ENCODE measurements at places on chromosomes 11 and 22. TPM values are rescaled to one million over a fixed set of nuclear protein-coding genes. Genes with fewer than 3 reads are reported as not detected.

GRCh38 chr11:9601876-9602199 is 28.4 kb downstream of the WEE1 start:
- no peak for DNase-seq

DNA sequence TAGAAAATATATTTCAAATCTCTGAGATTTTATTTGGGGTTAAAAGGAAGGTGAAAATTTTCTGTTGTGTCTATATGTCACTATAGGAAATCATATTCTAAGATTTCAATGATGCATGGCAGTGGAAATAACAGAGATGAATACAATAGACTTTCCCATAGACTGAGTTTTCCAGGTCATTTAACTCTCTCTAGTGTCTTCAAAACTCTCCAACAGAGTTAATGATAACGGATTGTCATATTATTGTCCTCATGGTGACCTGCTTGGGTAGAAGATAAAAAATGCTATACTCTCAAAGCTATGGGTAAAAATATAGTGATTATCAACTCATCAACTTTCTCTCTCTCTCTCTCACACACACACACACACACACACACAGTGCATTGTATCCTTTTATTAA is 312.9 kb downstream of the CNTN5 start:
- no peak for DNase-seq

DNA sequence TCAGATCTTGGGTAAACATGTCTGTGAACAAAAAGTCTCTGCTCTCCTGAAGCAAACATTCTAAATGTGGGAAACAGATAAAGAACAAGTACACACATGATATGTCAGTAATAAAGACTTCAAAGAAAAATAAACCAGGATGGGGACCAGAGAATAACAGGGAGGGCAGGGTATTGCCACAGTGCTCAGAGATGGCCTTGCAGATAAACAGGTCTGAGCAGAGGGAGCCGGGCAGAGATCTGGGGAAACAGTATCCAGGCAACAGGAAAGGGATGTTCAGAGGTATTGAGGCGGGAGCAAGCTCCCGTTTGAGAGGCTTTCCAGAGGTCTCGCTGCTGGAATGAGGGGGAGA is 2.9 kb downstream of the CCDC86 start:
- DNase-seq, result no peak

DNA sequence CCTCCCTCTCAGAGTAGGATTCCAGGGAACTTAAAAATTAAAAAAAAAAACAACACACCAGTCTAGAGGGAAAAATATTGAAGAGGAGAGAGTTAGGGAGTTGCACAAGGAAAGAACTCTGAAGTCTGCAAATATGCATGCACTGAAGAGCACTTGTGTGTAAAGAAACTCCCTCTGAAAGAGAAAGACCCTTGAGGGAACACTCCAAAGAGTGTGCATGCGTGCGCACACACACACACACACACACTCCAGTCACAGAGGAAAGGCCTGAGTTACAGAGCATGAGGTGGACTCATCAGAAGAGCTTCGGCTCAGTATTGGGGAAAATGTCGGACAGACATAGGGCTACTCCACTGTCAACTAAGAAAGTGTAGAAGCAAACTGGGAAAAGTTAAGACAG is 30.1 kb downstream of the GGTLC2 start:
- DNase-seq, result no peak

- peak; percentile 25 for DNase-seq
These were observed 27.3 kb downstream of the HSPA8 start for GRCh38 chr11:123034597-123034996.

DNA sequence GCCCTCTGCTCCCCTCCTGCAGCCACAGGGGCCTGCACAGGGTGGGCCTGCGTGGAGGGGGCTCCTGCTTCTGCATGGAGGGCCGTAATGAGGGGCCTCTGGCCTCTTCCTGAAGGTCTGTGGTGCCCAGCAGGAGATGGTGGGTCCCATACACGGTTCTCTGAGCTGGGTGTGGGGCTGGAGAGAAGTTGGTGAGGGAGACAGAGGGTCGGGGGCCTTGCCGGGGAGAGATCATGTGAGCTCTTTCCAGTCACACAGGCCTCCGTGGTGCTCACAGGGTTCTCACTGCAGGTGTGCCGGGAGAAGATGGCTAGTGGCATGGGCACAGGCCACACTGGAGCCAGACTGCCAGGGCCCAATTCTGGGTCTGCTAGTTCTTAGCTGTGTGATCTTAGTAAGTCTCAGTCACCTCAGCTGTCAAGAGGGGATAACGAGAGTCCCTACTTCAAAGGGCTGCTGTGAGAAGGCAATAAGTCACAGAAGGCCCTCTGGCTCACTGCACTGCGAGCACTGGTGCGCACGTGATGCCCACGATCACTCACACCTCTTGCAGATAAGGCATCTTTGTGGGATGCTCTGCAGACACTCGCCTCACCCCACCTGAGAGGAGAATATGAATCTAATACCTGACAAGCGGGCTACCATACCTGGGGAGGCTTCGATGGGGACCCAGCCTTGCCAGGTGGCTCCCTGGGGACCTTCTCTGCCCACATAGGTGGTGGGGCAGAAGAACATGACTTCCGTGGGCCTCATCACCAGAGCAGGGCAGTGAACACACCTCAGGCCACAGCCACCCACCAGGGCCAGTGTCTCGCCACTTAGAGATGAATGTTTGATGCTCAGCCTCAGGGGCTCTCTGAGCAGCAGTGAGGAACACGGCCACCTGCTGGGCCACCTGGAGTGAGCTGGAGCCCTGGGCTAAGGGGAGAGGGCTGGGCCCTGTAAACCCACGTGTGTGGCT is 14.5 kb downstream of the KCNC1 start:
- DNase-seq, result no peak

DNA sequence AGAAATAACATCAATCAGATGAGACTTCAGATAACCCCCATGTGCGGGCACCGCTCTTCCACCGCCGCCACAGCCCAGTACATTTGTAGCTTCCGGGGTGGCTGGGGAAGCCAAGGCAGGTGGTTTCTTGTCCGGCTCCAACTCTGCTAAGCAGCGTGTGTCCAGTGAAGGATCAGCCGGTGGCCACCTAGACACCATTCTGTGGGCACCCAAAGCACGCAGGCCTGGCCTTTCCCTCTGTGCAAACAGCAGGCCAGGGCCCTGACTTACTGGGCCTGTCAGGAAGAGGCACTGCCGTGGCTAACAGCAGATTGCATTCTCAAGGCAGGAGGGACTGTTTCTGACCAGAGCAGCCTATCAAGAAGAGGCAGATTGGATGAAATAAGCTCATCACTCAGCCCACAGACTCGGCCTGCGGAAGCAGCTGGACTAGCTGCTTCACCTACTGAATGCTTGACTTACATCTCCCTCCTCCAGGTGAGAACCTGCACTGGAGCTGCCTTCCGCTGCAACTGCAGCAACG is 74.8 kb downstream of the ETS1 start:
- DNase-seq, result no peak

- no peak for DNase-seq
These were observed 125.3 kb upstream of the C11orf58 start for GRCh38 chr11:16613262-16613511.

DNA sequence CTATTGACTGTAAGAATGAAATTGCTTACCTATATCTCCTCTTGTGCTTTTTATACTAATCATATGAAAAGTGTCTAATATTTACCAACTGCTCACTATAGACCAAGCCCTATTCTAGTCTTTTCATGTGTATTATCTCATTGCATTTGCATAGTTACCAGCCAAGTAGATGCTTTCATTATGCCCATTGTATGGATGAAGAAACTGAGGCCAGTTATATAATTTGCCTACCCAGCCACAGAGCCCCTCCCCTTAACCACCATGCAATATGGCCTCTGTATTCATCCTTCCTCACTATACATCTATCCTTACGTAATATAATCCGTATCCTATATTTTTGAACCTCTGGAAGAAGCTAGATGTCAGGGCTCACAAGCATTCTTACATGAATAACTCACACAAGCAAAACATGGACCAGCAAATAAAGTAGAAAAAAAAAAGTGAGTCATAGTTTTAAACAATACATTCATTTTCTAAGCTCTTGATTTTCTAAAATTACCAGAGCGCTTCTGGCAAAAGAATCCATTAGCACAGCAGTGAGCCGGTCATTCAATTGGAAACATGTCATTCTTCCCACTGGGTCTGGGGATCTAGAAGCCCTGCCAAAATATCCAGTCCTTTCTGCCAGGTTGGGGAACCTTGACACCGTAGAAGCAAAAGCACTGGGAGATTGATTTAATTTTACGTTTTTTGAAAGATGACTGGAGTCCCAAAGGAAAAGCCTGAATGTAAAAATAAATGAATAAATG is 80.0 kb downstream of the C11orf91 start:
- DNase-seq, result no peak

DNA sequence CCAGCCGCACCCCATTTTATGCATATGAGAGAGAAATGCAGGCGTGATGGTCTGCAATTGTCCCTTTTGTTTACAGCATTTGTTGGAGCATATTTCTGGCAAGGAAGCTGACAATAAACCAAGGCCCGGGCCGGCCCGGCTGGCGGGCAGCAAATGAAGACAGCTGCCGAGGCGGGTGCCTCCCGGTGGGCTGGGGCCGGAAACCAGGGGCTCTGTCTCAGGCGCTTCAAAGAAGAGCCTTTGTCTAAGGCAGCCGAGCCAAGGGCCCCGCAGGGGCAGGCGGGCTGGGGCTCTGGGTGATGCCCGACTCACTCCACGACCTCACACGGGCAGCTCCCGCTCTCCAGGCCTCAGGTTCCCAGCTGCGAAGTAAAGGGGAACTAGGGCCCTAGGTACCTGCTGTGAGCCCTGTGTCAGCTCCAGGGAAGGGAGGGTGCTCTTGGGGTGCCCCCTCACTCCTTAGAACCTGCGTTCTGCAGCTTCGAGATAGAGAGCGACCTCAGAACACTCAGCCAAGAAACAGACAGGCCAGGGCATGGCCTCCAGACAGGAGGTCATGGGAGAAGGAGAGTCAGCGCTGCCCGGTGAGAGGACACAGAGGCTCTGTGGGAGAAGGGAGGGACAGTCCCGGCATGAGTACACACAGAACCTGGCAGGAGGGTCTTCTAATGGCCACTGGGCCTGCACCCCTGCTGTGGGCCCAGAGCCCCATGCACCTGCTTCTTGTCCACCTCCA is 2.4 kb downstream of the LINC01488 start:
- no peak for DNase-seq

DNA sequence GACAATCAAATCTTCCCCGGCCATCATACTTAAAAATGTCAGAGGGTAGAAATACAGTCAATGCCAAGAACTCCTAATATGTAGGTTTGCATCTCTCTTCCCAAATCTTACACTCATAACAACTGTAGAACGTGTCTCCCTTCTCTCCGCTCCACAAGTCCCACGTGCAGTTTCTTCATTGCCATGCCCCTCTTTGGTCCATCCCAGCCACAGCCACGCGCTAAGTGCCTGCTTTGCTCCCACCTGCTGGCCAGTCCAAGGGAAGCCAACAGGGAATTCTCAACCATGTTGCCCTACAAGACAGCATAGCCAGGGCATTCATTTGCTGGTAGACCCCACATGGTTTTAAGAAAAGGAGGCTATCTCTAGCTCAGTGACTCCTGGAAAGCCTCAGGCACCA is 420.6 kb upstream of the ISX start:
- DNase-seq, result no peak

- DNase-seq, result peak; percentile 37
These were observed 19.2 kb downstream of the GLYATL1 start for GRCh38 chr11:58958500-58958899.

DNA sequence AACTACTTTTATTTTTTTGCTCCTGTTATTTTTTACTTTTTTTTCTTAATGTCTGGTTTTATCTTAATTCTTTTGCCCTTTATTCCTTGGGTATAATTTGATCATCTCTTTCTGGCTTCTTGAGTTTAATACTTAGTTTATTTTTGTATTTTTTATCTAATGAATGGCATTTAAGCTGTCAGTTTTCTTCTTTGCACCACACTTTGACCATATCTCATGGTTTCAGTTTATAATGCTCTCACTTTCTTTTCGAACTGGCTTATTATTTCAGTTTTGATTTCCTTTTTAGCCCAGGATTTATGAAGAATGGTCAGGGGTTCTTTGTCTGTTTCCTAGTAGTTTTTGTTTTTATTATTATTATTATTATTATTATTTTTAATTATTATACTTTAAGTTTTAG is 48.3 kb downstream of the QSER1 start:
- no peak for DNase-seq

GRCh38 chr11:122742301-122743018 is 86.9 kb downstream of the UBASH3B start:
- no peak for DNase-seq

GRCh38 chr11:62881579-62882430 is 1.1 kb downstream of the SLC3A2 start:
- peak; percentile 97 for DNase-seq

GRCh38 chr11:60852982-60853950 is 2.5 kb downstream of the PTGDR2 start:
- DNase-seq, result no peak

- no peak for DNase-seq
These were observed 21.7 kb upstream of the TH start for GRCh38 chr11:2193099-2193887.

DNA sequence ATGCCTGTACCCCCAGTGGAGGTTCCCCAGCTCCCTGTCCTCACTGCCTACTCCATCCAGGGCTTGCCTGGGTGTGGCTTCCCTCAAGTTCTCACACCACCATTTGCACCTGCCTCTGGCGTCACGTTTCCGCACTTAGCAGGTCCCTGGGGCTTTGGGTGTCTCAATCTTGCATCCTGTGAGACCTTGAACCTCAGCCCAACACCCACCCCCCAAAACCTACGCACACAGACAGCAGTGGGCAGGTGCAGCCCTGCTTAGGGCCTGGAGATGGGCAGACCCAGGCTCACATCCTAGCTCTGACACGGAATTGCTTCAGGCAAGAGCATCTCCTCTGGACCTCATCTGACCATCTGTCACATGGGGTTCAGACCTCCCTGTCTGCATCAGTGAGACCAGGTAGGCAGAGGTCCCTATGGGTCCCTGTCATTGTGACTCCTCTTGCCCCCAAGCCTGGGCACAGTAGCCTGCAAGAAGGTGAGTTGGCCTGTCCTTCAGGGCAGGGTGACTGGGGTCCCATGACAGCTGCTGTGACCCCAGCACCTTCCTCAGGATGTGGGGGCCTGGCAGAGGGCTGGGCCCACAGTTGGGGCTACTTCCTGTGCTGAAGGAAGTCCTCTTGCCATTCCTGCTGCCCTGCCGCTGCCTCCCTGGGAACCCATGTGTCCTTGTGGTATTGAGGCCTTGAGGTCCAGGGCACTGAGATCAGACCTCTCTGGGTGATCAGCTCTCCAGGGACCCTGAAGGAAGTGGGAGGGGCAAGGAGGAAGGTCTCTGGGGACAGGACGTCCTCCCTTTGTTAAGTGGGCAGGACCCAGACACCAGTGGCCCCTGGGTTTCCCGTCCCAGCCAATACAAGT is 2.0 kb downstream of the SIPA1 start:
- DNase-seq, result no peak

- no peak for DNase-seq
These were observed 1055.7 kb downstream of the JRKL start for GRCh38 chr11:97445561-97445960.

Gene ASPHD2
- 3.9 TPM for total RNA-seq

Gene CLP1
- 27.7 TPM for total RNA-seq

Gene FUT4
- 2.5 TPM for total RNA-seq

Gene HTR3A
- not detected for total RNA-seq

Gene KDM4E
- not detected for total RNA-seq

Gene DENND6B
- 0.09 TPM for total RNA-seq

Gene C11orf87
- not detected for total RNA-seq

Gene MAPK8IP2
- 3.7 TPM for total RNA-seq

Gene CCDC188
- total RNA-seq, result 0.51 TPM

Gene OR56A3
- 0.11 TPM for total RNA-seq

Gene IGHMBP2
- 10.3 TPM for total RNA-seq

Gene KRTAP5-8
- not detected for total RNA-seq

Gene PANX3
- total RNA-seq, result not detected

Gene HMBS
- 2.0 TPM for total RNA-seq

Gene UCP3
- total RNA-seq, result 2.0 TPM

Gene UBQLNL
- total RNA-seq, result not detected

Gene CRYBB3
- total RNA-seq, result not detected

Gene UPK3A
- total RNA-seq, result not detected
